ENCODE measurements at places on chromosomes 11 and 22. TPM values are rescaled to one million over a fixed set of nuclear protein-coding genes. Genes with fewer than 3 reads are reported as not detected.
A peak's percentile ranks its signal among the peaks of the same experiment; 100 is the strongest.

OR4D9 gene
- under 0.01 TPM for total RNA-seq

GRCh38 chr22:26169315-26170111, at the start of gene SEZ6L:
Gene SEZ6L (plus strand): TSS chr22:26169462. CDS start chr22:26169670, 208 bp downstream.
- DNase-seq = peak; percentile 47

GRCh38 chr11:130220311-130221035, 60.9 kb downstream of the ST14 start:
- no peak for DNase-seq

DNA sequence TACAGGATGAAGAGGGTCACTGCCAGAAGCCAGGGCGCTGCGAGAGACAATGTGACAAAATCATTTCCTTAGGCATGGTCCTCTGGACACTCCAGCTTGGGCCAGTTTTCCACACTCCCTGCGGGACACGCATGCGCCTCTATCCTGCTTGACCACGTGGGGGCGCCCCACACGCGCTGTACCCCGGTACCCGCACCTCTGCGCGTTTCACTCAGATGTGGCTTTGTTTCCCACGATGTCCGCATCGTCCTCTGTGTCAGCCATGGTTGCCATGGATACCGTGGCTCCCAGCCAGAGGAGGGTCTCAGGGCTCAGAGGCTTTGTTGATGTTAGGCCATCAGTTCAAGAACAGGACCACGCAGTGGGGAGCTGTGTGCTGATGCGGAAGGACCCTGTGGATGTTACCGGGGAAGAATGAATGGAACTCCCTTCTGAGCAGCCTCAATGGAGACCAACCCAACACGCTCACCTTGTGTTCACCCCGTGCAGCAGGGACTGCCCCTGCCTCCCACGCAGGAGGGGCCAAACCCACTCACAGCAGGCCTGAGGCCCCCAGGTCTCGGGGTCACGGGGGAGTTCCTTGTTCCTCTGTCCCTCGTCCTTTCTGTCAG, 101.1 kb upstream of the SLC22A12 start:
- DNase-seq = peak; percentile 65

TXNRD2 gene
- total RNA-seq = 31.5 TPM

DNA sequence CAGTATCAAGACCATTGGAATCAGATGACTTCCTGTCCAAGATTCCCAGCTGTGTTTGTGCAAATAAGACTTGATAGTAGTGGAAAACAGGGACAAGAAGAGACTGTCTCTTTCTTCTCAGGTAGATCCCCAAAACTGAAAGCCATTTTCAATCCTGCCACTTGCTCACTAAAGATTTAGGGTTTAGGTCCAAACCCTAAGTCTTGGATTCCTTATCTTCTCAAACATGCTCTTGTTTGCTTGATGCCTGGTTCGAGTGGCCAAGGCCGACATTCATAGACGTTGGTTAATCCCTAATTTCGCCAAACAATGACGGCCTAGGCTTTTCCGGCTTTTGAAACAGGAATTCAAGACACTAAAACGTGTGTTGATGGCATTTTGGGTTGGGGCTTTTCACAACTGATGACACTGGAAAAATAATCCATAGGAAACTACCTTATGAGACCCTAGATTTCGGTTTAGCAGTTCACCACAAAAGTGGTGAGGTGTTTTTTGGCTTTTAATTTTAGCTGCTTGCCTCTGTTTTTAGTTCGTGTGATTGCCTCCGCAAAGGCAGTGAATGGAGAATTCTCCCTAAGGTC, 1.0 kb upstream of the GTPBP1 start:
- no peak for DNase-seq

DNA sequence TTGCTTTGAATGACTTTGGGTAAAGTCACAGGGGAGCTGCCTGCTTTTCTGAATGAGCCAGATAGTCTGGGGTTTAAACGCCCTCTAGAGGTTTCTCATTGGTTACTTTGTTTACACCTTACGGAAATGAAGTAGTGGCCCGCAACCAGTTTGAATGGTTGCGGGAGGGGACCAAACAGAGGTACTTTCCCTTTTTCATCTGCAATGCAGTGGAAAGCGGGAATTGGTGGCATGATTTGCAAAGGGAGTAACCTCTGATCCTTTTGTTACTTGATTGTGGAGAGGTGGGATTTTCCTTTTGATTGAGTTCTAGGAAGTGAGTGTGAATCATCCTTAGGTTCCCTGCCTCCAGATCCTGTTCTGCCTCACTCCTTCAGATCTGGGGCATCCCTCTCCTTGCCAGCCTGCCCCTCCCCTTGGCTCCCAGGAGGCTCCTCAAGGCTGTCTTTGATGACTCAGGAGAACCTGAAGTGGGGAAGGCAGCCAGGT, 15.9 kb upstream of the GLYATL1 start:
- no peak for DNase-seq

IL18 gene
- 26.4 TPM for total RNA-seq

GRCh38 chr11:131884461-131885073, 514.2 kb downstream of the NTM start:
- no peak for DNase-seq

PARVA gene
- total RNA-seq = under 0.01 TPM

- peak; percentile 13 for DNase-seq
Measured at GRCh38 chr22:45208993-45209838, 31.5 kb downstream of the KIAA0930 start.

OR2AG1 gene
- total RNA-seq = under 0.01 TPM

GRCh38 chr11:64150481-64151239, 15.3 kb downstream of the MACROD1 start:
- no peak for DNase-seq

DNA sequence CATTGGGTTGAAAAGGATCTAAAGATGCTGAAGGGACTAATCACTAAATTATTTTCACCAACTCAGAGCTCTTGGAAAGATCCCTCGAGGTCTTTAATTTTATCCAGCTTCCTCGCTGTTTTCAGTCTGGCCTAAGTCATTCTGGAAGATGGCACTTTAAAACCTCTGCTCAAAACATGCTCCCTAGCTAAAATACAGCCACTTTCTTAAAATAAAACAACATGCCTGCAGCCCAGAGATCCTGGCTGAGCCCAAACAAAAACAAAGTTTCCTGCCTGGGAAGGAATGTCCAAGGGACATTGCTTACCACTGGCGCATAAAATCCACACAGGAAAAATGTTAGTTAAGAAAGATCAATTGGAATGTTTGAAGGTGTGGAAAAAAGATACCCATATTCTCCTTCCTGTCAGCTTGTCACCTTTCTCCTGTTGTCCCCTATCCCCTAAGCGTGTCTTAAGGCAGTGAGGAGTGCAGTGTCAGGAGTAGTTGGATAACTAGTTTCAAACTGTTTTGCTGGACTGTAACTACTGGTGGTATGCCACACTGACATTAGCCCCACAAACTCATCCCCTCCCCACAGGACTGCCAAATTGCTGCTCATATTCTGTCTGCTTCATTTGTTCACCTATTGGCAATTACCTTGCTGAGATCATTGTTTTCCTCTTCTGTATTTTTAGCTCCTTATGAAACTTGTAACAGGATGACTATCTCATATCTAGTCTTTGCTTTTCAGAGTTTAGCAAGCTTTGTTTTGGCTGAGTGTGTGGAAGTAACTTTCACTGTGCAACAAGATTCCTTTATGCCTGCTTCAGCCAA, 108.3 kb upstream of the SESN3 start:
- DNase-seq = no peak

CECR2 gene
- under 0.01 TPM for total RNA-seq

RAD9A gene
- total RNA-seq = 28.3 TPM

DNA sequence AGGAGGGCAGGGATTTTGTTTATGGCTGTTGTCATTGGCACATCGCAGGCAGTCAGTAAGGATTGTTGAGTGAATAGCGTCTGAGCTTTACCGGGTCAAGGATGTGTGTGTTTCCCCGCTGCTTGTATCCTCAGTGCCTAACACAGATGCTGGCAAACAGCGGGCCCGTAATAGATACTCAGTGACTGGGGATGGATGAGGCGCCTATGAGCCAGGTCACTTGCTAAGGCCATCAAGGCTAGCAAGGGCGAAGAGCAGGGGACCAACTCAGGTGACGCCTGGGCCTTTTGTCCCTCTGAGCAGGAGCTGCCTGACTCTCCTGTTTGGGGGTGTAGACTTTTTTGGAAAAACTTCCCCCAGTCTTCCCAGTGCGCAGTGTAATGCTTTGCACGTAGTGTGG, 118.1 kb downstream of the HIPK3 start:
- DNase-seq = no peak

DNA sequence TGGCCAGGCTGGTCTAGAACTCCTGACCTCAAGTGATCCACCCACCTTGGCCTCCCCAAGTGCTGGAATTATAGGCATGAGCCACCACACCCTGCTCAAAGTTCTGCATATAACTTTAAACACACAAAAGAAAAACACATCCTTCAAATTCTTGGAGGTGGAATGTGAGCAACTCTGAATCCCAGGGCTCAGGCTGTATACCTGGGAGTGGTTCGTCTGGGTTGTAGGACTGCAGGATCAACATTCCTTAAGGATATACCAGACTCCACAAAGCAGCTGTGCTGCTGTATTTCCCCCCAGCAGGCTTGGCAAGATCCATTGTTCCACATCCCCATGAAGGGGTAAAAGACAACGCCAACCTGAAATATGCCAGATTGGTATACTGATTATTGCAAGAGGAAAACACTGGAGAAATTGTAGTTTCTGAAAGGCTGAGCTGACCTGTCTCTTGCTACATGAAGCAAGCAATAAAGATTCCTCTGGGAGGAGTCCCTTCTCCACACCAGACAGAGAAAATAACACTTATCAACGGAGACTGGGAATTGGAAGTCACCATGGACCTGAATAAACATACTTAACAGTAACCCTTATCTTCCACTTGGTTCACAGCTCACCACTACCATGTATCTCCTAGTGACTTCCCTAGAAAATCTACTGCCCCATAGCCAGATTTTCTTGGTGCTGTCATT, 12.2 kb upstream of the RPS3 start:
- no peak for DNase-seq

VSTM5 gene
- under 0.01 TPM for total RNA-seq

- DNase-seq = no peak
Measured at GRCh38 chr11:90310210-90310609, 87.4 kb upstream of the CHORDC1 start.

DNA sequence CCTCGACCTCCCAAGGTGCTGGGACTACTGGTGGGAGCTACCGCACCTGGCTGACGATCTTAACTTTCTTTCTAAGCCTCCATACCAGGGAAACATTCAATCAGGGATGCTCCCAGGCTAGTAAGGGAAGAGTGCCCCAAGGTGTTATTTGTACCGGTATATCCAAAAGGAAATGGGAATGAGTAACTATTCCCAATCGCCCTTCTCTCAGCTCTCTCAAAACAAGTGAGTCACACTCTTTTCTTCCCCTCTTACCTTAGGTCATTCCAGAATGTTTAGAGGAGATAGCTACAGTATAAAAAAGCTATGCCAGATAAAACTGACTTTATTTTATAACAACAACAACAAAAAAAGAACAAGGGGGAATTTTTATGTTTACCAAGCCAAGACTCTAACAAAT, 13.7 kb downstream of the DCDC1 start:
- no peak for DNase-seq

DNA sequence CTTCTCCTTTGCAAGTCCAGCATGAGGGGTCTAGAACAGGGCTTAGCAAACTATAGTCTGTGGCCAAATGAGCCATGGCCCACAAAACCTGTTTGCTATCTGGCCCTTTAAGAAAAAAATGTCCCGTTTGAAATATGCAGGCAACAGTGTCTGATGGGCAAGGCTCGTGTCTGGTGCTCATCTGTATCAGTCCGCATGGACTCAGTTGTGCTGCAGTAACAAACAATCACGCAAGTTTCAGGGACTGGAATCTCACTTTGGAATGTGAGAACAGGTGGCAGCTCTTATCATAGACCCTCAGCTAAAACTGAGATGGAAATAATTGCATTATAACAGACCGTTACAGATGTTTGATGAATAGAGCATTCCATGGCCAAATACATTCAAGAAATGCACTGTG, 19.1 kb upstream of the PVALB start:
- DNase-seq = no peak

- DNase-seq = no peak
Measured at GRCh38 chr11:79040348-79040747, 400.5 kb downstream of the TENM4 start.

GRCh38 chr22:41217553-41218157, 12.5 kb downstream of the L3MBTL2 start:
- peak; percentile 85 for DNase-seq

DNA sequence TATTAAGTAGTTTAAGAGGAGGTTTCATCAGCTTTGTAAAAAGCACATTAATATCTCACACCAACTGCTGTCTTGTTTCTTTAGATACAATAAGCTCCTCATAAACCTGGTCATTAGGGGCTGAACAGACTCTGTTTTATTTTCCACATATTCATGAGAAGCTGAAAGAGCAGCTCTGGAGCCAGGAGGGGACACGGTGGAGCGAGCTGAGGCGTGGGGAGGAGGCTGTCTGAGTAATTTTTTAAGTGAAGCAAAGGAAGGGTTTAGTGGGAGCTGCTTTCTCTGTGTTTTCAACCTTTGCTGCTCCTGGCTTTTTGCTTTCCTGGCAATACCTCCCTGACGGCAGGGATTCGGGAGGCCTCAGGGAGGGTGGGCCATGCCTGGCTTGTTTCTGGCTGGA, 67.0 kb upstream of the EIF3D start:
- no peak for DNase-seq

GRCh38 chr11:12204506-12204905, 94.1 kb downstream of the MICAL2 start:
- no peak for DNase-seq

NUCB2 gene
- 93.7 TPM for total RNA-seq

GRCh38 chr11:95363708-95364107, 132.7 kb upstream of the SESN3 start:
- DNase-seq = no peak

GRCh38 chr22:25875461-25875860, 133.5 kb downstream of the MYO18B start:
- DNase-seq = no peak

OR10D3 gene
- total RNA-seq = not detected

DNA sequence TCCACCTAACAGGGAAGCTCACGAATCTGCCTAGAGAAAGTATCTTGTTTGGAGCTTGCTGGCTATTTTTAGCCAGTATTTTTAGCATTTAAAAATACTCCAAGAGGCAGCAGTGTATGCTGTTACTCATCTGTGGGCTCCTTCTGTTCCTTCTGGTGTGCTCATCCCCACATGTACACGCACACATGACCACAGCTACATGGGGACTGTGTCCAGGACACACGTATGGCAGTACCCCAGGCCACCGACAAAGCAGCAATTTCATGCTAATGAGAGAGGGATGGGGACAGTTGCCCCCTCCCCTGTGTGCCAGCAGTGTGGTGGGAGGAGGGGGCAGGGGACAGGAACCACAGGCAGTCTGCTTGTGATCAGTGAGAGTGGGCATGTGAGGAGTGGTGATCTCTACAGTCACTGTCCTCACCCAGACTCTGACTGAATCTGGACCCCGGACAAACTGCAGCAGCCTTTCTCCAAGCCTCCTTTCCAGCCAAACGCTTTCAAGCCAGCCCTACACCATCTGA, 16.4 kb downstream of the USP2 start:
- DNase-seq = no peak

MYBPC3 gene
- 0.27 TPM for total RNA-seq

POU2AF1 gene
- total RNA-seq = 1.1 TPM

HSCB gene
- 11.3 TPM for total RNA-seq

DNA sequence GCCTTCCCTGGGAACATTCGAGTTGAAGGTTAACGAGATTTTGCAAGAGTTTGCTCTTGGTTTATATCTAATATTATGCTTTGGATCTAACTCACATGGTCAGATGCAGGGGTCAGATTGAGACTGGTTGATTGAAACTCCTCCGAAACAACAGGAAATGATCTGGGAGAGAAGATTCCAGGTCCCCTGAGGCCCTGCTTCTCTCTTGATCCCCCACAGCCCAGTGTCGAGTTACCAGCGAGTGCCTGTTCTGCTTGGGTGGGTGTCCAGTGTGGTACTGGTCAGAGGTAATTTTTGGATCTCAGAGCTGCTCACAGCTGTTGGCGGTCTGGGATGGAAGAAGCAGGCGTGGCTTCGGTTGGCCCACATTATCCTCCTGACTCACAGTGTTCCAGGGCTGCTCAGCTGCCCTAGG, 9.2 kb downstream of the FBLN1 start:
- no peak for DNase-seq

BCR gene
- 238 TPM for total RNA-seq
